ENCODE measurements at places on chromosomes 7 and 10.

GRCh38 chr7:50953303-50953702 lies 170.6 kb upstream of the GRB10 start:
- DNase-seq: no peak

GRCh38 chr7:121961089-121961867 lies 88.3 kb downstream of the PTPRZ1 start:
- no peak for DNase-seq

GRCh38 chr10:132406750-132407149 lies 9.8 kb downstream of the PWWP2B start:
- DNase-seq: no peak

DNA sequence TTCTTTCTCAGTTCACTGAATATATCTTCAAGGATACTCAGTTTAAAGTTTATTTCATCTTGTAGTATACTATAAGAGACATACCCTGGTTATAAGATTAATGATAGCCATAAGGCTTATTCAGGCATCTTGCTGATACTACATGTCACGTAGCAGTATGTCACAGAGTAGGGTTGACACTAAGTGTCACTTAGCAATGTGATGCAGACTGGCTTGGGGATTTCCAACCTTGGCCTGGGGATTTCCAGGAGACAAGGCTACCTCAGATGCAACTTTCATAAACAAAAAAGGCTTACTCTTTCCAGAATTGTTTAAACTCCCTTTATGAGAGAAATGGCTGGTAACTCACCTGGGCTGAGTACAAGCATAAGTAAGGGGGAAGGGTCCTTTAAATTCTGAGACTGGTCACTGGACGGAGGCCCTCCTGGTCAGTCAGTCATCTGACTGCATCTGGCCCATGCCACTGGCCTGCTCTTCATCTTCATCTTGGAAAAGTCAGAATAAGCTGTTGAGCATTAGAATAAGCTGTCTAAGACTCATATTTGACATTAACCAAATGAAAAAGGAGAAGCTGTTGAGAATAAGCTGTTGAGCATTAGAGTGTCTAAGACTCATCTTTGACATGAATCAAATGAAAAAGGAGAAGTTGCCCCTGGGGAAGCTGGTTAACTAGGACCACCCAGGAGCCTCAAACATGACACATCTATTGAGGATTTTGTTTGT lies 9.5 kb downstream of the SLC13A1 start:
- DNase-seq: no peak

DNA sequence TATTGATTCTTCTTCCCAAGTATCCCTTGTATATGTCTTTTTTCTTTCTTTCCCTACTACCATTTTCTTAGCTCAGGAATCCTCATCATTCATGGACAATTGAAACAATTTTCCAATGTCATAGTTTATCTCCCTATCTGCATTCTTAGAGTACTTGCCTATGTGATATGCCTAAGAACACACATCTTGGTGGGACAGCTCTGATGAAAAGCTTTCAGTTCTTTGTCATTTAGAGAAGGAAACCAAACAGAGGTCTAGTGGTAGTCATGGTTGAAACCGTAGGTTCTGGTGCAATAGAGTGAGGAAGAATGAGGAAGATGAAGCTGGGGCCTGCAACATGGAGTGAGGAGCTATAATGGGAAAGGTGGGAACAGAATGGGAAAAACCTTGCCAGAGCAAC lies 28.2 kb downstream of the TDRD1 start:
- no peak for DNase-seq

DNA sequence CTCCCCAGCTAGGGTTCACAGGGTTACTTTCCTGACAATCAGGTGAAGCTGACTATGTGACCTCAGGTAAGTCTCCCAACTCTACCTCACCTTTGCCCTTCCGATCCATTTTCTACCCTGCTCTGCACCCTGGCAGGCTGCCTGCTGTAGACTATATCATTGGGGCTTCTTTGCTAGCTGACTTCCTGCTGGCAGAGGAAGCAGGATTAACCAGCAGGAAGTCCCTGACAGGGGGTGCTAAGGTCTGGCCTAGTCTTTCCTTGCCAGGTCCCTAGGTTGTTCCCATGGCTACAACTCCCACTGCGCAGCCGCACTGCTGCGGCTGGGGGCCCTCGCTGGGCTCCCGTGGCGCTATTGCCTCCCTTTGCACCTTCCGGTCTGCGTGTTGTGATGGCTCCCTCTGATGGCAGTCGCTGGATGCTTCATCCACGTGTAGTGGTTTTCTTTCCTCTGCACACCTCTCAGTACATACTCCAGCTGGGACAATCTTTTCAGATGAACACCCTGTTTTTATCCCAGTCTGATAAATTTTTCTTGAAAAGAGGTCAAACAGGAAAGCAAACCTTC lies 365.9 kb downstream of the REEP3 start:
- DNase-seq: no peak

DNA sequence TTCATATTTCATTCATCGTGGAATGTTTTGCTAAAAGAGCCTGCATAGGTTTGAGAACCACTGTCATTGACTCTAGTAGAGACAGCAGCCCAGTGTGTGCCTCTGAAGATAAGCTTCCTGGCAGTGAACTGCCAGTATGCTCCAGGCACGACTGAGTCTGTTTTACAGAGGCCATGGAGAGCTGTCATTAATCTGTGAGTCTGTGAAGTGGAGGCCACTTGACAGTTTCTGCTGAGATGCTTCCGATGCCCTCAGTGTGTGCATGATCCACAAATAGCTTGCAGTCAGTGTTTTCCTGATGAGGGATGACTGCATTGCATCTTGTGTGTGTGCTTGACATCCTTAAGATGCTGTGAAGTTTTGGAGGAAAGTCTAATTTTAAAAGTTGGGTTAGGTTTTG lies 162.2 kb downstream of the PFKFB3 start:
- no peak for DNase-seq

GRCh38 chr7:25583621-25584020 lies 355.3 kb upstream of the NPVF start:
- DNase-seq: no peak

DNA sequence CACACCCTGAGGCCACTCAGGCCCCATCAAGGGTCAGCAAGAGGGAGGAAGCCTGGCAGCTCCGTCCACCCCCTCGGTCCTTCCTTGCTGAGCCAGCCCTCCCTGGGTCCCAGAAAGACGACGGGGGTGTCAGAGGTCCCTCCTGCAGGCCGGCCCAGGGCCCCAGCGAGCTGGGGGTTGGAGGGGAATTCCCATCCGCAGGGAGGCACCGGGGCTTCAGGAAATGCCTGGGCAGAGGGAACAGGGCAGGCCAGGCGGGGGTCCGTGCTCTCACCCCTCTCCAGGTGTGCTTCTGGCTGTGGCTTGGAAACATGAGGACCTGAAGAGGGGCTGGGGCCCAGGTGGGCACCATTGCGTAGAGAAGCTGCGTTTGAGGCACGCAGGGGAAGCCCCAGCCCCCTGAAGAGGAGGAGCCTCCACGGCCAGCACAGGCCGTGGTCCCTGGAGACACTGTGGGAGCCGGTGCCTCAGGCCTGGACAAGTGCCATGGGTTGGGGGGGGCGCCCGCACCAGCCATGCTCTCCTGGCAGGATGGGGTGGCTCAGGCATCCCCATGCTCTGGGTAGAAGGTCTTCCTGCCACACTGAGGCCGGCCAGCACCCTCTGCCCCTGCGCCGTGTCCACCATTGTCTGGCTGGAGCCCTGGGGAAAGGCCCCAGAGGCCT lies 66.7 kb downstream of the PDGFA start:
- no peak for DNase-seq

- DNase-seq: no peak
Observed at GRCh38 chr10:133325440-133326222, 11.1 kb downstream of the CALY start.

DNA sequence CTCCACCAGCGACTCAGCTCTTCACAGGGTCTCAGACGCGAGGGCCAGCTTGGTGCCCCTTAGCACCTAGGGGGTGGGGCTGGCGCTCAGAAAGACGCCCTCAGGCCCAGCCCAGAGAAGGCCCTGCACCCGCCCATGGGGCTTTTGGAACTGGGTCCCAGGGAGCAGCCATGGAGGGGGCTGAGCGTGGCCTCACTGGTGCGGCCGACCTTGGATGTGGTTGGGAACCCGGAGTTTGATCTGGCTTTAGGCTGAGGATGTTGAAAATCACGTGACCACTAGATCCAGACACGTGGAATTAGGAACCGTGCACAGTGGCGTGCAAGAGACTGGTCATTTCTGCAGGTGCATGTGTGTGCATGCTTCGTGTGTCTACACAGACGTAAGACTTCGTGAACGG lies 185.4 kb downstream of the DNAJB6 start:
- DNase-seq: no peak

DNA sequence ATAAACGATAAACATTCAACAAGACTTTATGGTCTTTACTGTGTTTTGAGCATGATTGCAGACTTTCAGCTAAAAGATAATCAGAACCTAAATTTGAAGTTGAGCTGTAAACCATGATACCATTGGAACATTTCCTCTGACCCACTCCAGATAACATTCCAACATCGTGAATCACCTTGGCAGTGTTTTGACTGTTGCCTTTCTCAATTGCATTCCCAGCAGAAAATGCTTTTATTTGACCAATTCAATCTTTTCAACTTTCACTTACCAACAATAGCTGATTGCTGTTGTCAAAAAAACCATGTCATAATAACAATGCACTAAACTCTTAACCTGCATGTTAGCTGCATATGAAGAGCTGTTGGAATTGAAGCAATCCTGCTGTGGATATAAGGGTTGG lies 165.5 kb downstream of the MDFIC start:
- no peak for DNase-seq

DNA sequence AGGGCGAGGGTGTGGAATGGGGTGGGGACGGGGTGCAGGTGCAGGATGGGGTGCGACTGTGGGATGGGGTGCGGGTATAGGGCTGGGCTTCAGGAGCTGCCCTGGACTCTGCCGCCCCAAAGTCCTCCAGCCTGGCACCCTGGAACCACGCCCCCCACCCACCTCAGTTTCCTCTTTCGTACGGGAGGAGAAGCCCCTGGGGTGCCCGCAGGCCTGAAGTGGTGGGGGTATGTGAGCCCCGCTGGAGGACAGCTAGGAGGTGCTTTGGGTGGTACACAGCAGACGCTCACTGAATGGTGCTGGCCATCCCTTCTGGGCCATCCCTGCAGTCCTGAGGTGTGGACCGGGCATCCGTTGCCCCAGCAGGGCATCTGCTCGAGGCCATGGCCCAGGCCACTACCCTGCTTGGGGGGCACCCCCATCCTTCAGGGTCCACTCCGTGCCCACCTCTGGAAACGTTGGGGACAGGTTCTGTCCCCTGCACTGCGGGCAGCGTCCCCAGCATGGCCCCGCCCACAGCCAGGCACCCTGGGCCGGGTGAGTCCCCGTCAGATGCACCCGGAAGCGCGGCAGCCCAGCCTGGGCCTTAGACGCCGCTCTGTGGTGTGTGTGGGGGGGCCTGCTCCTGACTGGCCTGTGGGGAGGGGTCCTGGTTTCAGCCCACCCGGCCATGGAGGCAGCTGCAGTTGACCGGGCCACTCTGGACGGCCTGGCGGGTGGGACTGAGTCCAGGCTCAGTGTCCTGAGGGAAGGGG lies 41.6 kb downstream of the UNCX start:
- DNase-seq: no peak

GRCh38 chr7:87452279-87452678 lies 23.2 kb downstream of the ABCB4 start:
- DNase-seq: no peak
